ENCODE measurements at places on chromosomes 1 and 21.

DNA sequence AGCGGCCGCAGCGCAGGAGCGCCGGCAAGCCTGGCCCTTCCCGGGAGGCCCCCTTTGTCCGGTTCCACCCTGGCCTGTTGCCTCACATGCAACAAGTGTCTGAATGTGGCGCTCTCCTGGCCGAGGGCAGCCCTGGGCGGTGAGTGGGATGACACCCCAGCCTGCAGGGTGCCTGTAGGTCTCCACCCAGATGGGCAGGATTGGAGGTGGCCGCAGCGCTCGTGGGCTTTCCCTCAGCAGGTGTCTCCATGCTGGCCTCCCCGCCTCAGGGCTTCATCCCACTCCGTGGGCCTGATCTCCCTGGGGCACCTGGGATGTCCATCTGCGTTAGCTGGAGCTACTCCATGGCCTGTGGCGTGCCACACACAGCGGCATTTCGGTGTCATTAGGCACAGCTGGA is 1.5 kb downstream of the MIB2 start:
- DNase-seq = no peak

- DNase-seq = no peak
Observed at GRCh38 chr1:78831731-78832360, 174.7 kb downstream of the ADGRL4 start.

DNA sequence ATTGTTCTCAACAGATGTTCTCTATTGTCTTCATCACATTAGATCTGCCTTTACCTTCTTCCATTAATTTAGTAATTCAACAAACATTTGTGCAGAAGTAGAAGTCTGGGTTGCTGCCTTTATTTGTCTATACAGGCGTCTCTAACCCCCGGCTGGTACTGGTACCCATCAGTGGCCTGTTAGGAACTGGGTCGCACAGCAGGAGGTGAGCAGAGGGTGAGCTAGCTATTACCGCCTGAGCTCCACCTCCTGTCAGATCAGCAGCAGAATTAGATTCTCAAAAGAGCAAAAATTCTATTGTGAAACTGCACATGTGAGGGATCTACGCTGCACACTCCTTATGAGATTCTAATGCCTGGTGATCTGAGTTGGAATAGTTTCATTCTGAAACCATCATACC is 12.9 kb upstream of the EDEM3 start:
- DNase-seq = no peak

DNA sequence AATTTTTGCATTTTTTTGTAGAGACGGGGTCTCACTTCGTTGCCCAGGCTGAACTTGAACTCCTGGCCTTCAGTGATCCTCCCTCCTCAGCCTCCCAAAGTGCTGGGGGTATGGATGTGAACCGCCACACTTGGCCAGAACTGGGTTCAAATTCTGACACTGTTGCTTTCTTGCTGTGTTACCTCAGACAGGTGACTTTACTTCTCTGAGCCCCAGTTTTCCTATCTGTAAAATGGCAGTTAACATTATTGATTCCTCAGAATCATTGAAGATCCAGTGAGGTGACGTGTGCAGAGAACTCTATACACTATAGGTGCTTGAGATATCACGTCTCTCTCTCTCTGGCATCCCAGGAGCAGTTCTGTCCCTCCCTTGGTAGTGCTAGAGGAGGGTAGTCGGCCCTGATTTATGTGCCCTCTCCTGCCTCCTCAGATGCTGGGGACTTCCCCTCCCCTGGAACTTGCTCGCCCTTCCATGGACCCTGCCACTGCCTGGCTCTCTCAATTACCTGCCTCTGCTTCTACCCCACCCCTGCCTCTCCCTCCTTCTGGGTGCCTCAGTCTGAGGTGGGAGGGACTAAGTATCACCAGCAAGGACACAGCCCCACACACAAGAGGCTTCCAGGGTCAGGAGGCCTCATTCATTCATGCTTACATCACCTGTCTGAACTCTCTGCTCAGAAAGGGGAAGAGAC is 2.8 kb upstream of the HPCA start:
- DNase-seq = no peak

DNA sequence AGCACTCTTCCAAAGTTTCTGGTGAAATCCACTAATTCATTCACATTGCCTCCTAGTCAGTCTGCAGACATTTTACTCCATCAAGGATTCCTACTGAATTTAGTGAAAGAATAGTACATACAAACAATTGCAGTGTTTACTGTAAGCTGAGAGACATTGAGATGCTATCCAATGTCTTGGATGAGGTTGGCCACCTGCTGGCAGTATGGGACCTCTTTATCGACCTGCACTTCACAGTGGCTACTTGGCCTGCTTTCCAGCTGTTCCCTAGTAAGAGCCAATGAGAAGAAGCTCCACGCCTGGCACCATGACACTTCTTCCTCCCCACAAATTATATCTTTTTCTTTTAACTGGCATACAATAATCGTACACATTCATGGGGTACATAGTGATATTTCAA is 51.5 kb upstream of the LRIF1 start:
- DNase-seq = peak; percentile 15

GRCh38 chr1:171902527-171902926 is 61.2 kb downstream of the DNM3 start:
- DNase-seq = no peak
